Stimulated activated CD4-positive, alpha-beta T cell treated with anti-CD3 and anti-CD28 coated beads, Interleukin-1b, Interleukin-23, amount 100 ng/mL, for 1 hour (primary cell): ENCODE measurements at places on chromosomes 4 and X.

GRCh38 chr4:17577665-17578481 lies 875 bp downstream of the LAP3 start:
- DNase-seq = no peak

DNA sequence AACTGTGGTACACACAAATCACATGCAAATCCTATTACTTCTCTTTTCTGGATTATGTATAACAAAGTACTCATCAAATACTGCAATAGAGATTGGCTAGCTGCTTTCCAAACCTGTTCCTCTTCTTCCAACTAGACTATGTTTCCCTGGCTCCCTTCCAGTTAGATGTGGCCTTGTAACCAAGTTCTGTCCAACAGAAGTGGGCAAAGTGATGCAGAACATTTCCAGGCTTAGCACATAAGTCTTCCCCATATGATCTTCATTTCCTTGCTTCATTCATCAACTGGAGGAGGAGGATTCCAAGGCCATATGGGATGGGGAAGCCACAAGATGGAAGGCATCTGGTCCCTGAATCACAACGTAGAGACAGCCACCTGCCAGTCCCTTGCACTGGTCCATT lies 8.0 kb downstream of the SLC9A7 start:
- no peak for DNase-seq

DNA sequence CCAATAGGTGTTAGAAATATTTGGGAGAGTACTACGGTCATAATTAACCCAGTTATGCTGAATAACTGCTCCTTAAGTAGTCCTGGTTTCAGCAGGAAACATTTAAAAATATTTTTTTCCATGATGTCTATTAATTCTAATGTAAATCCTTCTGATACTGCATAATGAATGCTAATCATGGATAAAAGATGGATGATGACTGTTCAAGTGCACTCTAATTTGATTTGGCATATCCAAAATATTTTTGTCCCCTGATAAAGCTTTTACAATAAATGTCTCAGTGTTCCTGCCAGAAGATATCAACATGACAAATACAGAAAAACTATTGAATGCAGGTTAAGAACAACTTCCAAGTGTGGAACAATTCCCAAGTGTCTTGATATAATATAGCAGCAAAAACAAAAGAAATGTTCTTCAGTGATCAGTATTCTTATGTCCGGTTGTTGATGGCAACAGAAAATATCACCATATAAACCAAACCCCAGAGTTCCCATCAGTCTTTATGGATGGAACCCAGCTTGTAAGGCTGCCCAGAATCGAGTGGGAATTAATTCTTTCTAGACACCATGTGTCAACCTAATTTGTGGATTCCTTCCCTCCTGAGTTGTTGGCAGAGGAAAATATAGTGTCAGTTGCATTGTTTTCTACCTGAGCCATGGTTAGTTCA lies 205.4 kb upstream of the GK2 start:
- DNase-seq = no peak

- no peak for DNase-seq
Measured at GRCh38 chr4:149952101-149952500, 126.1 kb upstream of the DCLK2 start.

DNA sequence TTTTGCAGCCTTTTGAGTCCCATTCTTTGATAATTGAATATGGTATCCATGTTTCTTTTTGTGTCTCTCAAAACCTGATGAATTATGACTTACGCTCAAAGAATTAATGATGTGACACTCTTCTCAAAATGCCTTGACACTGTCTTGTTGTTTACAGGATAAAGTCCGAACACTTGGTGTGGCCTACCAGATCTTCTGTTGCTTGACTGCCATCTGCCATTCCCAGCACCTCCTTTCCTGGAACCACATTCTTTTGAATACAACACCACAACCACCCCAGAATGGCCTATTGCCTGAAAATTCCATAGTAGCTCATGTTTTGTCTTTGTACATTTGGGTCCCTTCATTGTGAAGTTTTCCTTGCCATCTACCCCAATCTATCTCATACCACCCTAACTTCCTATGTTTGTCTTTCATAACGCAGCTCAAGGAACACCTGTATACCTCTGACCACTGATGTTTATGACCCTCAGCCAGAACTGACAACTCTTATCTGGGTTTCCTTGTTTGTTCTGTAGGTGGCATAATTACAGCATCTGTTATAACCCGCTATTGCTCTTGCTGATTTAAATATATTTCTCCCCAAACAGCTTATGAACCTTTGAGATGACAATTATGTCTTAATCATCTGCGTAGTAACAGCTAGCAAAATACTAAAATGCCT lies 991.3 kb downstream of the RAB28 start:
- no peak for DNase-seq

GRCh38 chrX:19190902-19191301 lies 68.6 kb upstream of the ADGRG2 start:
- DNase-seq = no peak

- no peak for DNase-seq
Measured at GRCh38 chr4:86928400-86929255, 6.2 kb upstream of the AFF1 start.

- DNase-seq = no peak
Measured at GRCh38 chr4:116881077-116881476, 204.3 kb downstream of the TRAM1L1 start.

GRCh38 chr4:137463377-137464003 lies 68.8 kb downstream of the PCDH18 start:
- no peak for DNase-seq

- DNase-seq = no peak
Measured at GRCh38 chr4:129328162-129328561, 232.2 kb downstream of the C4orf33 start.
